ENCODE measurements at places on chromosomes 3 and 15. TPM values are rescaled to one million over a fixed set of nuclear protein-coding genes. Genes with fewer than 3 reads are reported as not detected.

DNA sequence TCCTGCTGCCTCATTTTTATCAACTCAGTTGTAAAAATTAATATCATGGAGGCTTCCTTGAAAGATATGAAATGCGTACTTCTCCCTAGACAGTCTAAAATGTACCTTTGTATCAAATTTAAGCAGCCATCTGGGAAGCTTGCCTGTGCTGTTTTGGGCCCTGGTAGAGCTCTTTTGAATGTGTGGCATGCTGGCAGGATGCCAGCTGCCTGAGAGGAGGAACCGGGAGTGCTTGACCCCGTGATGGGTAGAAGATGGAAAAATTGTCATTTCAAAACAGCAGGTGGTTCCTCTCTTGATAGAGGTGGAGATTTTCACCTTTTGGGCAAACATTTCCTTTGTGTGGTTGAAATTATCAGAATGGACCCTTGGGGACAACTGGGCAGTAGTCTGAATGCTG, 245.3 kb downstream of the RPLP1 start:
- H3K27me3 ChIP-seq: peaks cover 5% of the 10 kb centered on the region
- no peak overlapping the region for H3K27ac ChIP-seq
- no peak for DNase-seq
- no peak overlapping the region for H3K4me3 ChIP-seq
- no peaks in the 10 kb centered on the region for H3K36me3 ChIP-seq

DNA sequence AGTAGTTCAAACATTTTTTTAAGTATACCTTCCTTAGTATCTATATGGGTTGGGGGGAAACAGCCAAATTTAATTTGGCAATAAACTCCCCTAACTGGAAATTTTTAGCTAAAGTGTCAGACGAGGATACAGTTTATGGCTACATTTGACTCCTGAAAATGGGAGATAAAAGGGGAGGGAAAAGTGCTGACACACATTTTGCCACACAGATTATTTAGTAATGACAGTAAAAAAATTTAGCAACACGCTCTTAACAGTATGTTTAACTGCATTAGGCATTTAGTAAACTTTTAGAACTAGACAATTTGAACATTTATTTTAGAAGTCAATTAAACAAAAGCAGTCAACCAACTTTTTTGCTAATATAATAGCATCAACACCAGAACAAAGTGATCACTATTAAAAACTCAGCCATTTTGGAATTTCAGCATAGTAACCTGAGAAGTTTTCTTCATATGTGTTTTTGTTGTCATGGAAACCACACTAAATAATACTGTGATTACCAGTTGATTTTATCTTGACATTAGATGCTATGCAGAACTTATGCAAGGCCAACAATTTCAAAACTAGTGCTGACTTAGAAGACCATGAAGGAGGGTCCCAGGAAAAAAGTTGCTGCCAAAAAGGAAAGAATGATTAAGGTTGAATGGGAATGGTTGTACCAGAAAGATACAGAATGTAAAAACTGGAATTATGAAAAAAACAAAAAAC, 47.0 kb upstream of the TFG start:
- H3K27me3 ChIP-seq: peaks cover 3% of the 10 kb centered on the region
- H3K27ac ChIP-seq: no peak overlapping the region
- H3K4me3 ChIP-seq: no peak overlapping the region
- peaks cover 32% of the 10 kb centered on the region for H3K4me1 ChIP-seq

- peaks cover 5% of the 10 kb centered on the region for H3K4me1 ChIP-seq
- peak; percentile 54 for DNase-seq
- no peak overlapping the region for H3K4me3 ChIP-seq
- H3K27me3 ChIP-seq: peaks cover 6% of the 10 kb centered on the region
- H3K36me3 ChIP-seq: no peaks in the 10 kb centered on the region
These were observed 7.8 kb upstream of the RAD18 start for GRCh38 chr3:8970971-8971589.

The LRRC49 gene
- not detected for total RNA-seq

GRCh38 chr3:58074997-58075396, 66.8 kb downstream of the FLNB start:
- H3K4me3 ChIP-seq: no peak overlapping the region
- peaks cover 27% of the 10 kb centered on the region for H3K36me3 ChIP-seq
- peaks cover 29% of the 10 kb centered on the region for H3K4me1 ChIP-seq
- H3K27me3 ChIP-seq: no peaks in the 10 kb centered on the region

The RYR3 gene
- total RNA-seq: 0.05 TPM

- no peak overlapping the region for H3K4me3 ChIP-seq
- no peaks in the 10 kb centered on the region for H3K27me3 ChIP-seq
- no peaks in the 10 kb centered on the region for H3K4me1 ChIP-seq
- no peak overlapping the region for H3K27ac ChIP-seq
- H3K36me3 ChIP-seq: no peaks in the 10 kb centered on the region
These were observed 30.2 kb upstream of the ADAMTS9 start for GRCh38 chr3:64717872-64718613.

DNA sequence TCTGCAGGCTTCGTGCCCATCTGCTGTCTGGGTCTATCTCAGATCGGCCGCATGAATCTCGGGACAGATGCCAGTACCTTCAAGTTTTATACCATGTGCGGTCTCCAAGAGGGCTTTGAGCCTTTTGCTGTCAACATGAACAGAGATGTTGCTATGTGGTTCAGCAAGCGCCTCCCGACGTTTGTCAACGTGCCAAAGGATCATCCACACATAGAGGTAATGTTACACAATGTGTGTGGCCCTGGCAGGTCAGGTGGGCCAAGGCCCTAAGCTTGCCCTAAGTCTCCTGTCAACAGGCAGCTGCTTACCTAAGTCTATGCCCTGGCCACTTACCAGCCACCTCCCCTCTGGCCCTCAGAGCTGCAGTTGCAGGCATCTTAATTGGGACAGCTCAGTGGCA, 324.0 kb upstream of the CHRM5 start:
- H3K36me3 ChIP-seq: no peaks in the 10 kb centered on the region
- H3K27me3 ChIP-seq: peaks cover 8% of the 10 kb centered on the region
- no peak overlapping the region for H3K4me3 ChIP-seq
- no peak for DNase-seq
- H3K27ac ChIP-seq: no peak overlapping the region
- H3K4me1 ChIP-seq: no peaks in the 10 kb centered on the region

The FBXL2 gene
- total RNA-seq: not detected

The FRMD5 gene
- 0.09 TPM for total RNA-seq

The BRK1 gene
- total RNA-seq: 94.4 TPM

The COL6A6 gene
- total RNA-seq: not detected

DNA sequence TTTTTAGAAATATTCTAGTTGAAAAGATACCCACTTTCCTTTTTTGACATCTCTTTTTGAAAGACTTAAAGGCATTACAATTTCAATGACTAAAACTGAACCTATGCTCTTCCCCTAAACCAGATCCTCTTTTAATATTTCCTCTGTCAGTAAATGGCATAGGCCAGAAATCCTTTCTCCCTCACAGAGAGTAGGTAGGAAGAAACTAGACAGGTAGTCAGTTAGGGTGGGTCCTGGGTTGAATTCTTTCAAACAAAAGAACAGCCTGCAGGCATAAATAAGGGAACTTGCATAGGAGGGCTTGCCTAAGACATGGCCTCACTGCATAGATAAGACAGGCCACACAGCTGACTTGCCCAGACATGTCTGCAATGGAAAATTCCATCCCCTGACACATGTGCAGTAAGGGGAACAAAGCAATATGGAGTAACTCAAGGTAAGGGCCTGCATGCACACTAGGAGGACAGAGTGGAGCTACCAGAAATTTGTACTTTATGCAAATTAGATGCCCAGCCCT, 23.1 kb downstream of the PLSCR5 start:
- H3K4me1 ChIP-seq: no peaks in the 10 kb centered on the region
- no peak overlapping the region for H3K27ac ChIP-seq
- H3K27me3 ChIP-seq: peaks cover 9% of the 10 kb centered on the region
- peaks cover 3% of the 10 kb centered on the region for H3K36me3 ChIP-seq

DNA sequence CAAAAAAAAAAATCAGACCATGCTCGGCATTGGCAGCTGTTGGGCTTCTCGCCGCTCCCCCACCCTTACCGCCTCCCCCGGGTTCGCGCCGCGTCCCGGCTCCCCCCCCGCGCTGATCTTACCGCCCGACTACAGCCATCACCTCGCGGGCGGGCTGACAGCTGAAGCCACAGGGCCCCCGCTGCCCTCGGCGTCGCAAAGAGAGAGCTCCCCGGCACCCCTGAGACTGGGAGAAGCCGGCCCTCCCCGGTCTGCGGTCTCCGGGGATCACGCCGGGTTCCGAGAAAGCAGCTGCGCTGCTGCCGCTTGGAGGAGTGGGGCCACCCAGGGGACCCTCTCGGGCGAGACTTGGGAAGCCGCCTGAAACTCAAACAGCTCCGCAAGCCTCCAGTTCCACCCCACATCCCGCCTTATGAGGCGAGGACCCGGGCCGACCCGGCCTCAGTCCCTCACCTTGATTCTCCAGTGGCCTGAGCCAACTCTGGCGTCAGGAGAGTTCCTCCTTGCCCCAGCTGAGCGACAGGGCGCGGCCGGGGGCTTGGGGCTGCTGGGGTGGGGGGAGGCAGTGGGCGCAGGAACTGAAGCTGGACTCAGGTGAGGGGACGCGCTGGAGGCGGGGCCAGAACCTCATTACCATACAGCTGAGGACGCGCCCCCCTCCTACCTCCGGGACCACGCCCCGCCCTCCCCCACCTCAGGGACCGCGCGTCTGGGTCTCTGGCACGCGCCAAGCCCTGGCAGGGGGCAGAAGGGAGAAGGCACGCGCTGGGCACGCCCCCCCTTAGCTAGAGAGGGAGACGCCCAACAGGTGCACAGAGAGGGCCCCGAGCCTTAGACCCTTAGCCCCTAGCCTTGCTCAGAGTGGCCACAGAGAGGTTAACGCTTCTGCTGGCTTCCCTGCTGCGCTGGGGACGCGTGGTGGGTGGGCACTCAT, 1.0 kb upstream of the DLL4 start:
- H3K27ac ChIP-seq: no peak overlapping the region
- H3K36me3 ChIP-seq: no peaks in the 10 kb centered on the region
- peaks cover 36% of the 10 kb centered on the region for H3K4me1 ChIP-seq

DNA sequence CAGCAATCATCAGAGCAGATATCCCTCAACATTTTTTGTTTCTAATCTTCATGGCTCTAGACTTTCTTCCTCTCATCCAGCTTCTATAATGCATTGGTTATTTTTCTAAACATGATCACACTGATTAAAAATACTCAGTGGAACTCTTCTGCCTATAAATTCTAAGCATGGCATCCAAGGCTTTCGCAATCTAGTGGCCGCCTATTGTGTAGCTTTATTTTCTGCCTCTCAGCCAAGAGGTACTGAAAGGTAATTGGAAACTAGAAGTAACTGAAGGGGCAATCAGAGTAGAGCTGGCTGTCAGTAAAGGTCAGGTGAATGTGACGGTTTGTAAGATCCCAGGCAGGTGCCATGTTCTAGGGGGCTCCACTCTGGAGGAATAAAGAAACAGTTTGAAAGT, 33.4 kb downstream of the OXSM start:
- no peaks in the 10 kb centered on the region for H3K36me3 ChIP-seq
- H3K27ac ChIP-seq: no peak overlapping the region
- H3K4me3 ChIP-seq: no peak overlapping the region
- H3K27me3 ChIP-seq: peaks cover 12% of the 10 kb centered on the region
- H3K4me1 ChIP-seq: peaks cover 16% of the 10 kb centered on the region

DNA sequence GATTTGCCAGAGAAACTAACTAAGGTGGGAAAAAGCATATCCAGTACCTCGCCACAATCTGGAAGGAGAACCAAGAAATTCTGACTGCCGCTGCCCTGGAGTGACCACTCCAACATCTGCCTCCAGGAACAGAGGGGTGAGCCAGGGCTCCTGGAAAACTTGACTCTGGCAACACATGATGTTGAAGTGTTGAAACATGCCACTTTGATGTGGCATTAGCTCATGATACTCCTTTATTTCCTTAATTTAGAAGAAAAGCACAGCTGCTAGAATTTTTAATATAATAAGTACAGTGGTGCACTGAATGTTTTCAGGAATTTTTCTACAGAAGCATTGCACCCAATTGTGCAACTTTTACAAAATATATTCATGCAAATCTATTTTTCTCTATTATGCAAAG, 109.9 kb upstream of the BCL6 start:
- H3K27ac ChIP-seq: no peak overlapping the region
- H3K4me1 ChIP-seq: peaks cover 3% of the 10 kb centered on the region
- H3K36me3 ChIP-seq: no peaks in the 10 kb centered on the region
- no peak overlapping the region for H3K4me3 ChIP-seq
- no peak for DNase-seq
- no peaks in the 10 kb centered on the region for H3K27me3 ChIP-seq
